ENCODE measurements at places on chromosomes 3 and 15.

DNA sequence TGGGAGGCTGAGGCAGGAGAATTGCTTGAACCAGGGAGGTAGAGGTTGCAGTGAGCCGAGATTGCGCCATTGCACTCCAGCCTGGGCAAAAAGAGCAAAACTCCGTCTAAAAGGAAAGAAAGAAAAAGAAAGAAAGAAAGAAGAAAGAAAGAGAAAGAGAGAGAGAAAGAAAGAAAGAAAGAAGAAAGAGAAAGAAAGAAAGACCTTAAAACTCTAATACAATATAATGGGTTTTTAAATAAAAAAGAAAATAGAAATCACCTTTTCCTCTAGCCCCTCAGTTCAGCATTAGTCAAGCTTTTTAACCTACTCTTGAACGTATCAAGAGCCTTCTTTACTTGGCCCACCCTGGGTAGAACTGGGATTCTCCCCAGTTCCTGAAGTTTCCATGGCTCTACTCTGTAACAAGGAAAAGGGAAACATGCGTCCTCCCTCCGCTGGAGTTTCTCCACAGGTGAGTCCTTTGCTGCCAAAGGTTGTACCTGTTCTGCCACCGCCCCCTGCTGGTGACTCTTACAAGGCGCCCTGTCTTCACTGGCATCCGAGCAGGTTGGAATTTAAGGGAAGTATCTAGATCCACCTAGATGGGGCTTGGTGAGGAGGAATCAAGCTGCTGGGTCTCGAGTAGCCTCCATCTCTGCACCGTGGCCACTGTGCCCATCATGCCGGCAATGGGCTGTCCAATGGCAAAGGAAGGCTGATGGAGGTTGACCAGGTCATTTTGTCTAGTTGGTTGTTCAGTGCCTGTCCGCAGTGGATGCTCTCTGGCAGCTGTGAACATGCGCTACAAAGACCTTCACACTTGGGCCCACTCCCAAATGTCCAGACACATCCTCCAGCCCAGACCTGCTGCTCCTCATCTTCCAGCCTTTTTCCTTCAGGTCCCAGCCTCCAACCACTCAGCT lies 20.6 kb upstream of the EPHB3 start:
- DNase-seq: peak; percentile 65

DNA sequence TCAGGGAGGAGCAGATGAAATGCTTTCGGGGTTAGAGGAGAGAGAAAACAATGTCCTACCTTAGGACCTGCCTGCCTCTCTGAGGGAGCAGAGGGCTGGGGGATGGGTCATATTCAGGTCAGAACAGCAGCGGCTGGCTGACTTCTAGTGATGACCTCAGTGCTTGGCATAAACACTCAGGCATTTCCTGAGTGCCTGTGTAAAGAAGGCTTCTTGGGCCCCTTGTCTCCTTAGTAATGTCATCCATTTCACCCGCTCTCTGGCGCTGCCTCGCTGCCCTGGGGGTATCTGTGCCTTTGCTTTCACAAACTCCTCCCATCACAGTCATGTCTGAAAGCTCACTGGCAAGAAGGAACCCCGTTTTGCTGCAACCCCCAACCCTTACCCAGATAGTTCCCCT lies 82.9 kb upstream of the GSK3B start:
- DNase-seq: no peak

GRCh38 chr3:178703268-178703975 lies 167.2 kb downstream of the KCNMB2 start:
- DNase-seq: no peak

- no peak for DNase-seq
Measured at GRCh38 chr3:138289260-138289659, 40.4 kb downstream of the NME9 start.

DNA sequence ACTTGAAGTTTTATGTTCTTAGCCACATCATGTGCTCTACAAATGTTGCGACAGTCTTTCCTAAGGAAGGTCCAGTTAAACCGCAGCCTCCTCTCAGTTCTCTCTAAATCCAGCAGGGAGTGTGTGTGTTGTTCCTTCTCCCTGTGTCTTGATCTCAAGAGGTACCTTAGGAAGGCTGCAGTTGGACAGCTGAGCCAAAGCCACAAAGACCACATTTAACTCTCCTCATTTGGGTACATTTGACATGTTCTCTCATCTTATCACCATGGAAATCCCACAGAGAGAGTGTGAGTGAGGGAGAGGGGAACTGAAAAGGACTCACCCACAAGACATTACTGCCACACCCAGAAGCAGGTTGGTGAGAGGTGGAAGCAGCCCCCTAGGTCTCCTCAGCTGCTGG lies 79.5 kb downstream of the CD200R1L start:
- DNase-seq: no peak

DNA sequence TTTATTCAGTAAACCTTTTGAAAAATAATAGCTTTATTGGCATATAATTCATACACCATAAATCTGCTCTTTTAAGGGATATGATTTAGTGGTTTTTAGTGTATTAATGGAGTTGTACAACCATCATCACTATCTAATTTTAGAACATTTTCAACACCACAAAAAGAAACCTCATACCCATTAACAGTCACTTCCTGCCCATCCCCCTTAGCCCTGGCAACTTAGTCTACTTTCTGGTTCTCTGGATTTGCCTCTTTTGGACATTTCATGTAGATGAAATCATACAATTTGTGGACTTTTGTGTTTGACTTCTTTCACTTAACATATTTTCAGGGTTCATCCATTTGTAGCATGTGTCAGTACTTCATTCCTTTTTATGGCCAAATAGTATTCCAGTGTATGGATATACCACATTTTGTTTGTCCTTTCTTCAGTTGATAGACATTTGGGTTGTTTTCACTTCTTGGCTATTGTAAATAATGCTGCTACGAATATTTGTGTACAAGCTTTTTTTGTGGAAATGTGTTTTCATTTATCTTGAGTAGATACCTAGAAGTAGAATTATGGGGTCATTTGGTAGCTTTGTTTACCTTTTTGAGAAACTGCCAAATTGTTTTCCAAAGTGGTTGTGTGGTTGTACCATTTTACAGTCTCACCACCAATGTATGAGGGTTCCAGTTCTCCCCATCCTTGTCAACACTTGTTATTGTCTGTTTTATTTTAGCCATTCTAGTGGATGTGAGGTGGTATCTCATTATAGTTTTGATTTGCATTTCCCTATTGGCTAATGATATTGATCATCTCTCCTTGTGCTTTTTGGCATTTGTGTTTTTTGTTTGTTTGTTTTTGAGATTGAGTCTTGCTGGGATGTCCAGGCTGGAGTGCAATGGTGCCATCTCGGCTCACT lies 45.8 kb downstream of the SMAD3 start:
- DNase-seq: no peak

DNA sequence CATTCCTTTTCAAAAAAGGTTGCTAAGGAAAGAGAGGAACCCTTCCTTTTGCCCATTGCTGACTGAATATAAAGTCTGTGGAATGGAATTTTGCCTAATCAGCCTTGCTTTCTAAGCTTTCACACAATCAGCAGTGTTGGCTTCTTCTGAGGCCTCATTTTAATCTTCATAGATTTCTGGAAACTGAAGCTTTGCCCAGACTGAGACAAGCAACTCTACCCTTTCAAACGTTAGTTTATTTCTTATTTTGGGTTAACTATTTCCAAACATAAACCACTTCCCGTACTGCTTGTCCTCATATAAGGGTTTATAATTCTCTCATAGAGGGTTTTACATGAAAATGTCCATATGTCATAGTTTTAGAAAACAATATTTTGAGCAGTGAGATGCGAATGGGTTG lies 82.9 kb downstream of the NR1D2 start:
- DNase-seq: no peak

- DNase-seq: no peak
Measured at GRCh38 chr3:72405943-72406566, 442.2 kb downstream of the SHQ1 start.
